Osteocyte (in vitro differentiated cells): ENCODE measurements at places on chromosomes 1 and 21. TPM values are rescaled to one million over a fixed set of nuclear protein-coding genes. Genes with fewer than 3 reads are reported as not detected.

The CYP4X1 gene
- 0.38 and 0.89 TPM in 2 replicates for total RNA-seq

The PLA2G2E gene
- not detected in 2 replicates for total RNA-seq

The CYP2J2 gene
- total RNA-seq: 0.13 TPM in 1 of 2 replicates, not detected in the other

The CLCA4 gene
- total RNA-seq: not detected in 2 replicates

The SERPINC1 gene
- 0.40 TPM in 1 of 2 replicates, not detected in the other for total RNA-seq

The IGSF21 gene
- total RNA-seq: not detected in 2 replicates

The CFAP126 gene
- total RNA-seq: not detected in 2 replicates

The KCNE2 gene
- 0.56 TPM in 1 of 2 replicates, not detected in the other for total RNA-seq

The REN gene
- not detected in 2 replicates for total RNA-seq

The TEDDM1 gene
- total RNA-seq: not detected in 2 replicates

DNA sequence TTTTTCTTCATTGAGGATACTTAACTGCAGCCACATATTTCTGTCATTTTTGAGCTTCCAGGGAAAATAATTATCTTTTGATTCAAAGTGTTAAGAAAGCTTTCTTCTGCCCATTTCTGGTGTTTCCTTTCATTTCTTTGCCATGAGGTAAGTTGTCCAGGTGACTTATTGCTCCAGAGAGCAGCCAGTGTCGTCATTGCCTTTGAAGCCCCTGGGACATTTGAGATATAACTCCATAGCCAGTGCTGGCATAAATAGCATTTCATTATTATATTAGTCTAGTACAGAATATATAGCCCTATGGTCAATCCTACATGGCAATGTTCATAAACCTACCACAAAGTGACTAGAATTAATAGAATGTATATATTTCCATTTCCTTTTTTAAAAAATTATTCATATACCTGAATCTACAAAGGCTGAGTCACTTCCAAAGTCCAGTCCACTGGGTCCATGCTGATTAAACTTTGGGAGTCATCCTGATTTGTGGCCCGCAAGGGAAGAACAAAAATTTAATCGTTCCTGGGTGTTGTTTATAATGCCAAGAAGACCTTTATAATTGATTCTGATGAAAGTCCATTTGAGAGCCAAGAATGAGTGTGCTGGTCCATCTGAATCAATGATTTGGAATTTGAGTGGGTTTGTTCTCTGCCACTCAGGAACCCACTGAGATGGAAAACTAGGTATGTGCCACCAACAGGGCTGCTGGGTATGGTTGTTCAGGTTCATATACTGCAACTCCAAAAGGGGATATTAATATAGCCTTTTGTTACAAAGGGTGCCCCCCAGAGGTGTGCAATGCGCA, 221.8 kb upstream of the PLXNA2 start:
- DNase-seq: no peak

DNA sequence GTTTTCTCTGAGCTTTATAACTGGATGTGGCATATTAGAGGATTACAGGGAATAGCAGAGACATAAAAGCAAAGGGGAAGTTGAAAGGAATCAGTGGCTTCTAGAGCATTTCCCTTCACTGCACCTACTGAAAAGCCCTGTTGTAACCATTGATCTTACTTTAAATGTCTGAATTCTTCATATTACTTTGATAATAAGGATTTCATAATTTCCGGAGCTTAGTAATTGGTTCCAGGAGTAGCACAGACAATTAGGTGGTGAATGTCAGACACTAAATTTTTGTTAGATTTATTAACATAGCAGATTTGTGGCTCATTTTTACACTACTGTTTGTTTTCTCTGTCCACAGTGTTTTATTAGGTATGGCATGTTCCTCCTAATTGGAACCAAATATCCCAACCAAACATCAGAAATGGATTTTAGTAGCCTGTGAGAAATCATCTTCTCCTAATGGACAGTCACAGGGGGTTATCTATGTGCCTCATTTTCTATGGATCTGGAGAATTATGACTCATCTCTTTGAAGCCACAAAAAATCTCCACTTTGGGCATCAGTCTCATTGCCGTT, 100.5 kb downstream of the GIPC2 start:
- no peak for DNase-seq

- DNase-seq: no peak
Observed at GRCh38 chr1:1144843-1145546, 28.7 kb upstream of the TTLL10 start.

DNA sequence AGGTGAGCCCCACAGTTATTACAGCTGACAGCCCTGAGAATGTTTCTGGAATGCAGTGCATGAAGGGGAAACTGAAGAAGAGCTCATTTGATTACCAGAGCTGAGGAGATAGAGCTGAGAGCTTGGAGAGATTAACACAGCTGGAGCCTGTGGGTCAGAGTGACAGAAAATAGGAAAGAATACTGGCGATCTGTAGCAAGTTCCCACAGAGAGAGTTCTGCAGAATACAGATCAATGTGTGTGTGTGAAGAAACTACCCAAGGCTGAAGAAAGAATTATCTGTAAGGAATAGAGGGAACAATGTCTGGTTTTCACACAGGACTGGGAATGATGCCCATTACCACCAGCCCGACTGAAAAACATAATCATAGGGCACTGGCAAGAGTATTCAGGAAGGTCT, 103.6 kb upstream of the SNX7 start:
- no peak for DNase-seq

- no peak for DNase-seq
Observed at GRCh38 chr1:52928015-52928404, 934 bp downstream of the SCP2 start.

- no peak for DNase-seq
Observed at GRCh38 chr1:244242446-244242845, 191.4 kb downstream of the ZBTB18 start.

DNA sequence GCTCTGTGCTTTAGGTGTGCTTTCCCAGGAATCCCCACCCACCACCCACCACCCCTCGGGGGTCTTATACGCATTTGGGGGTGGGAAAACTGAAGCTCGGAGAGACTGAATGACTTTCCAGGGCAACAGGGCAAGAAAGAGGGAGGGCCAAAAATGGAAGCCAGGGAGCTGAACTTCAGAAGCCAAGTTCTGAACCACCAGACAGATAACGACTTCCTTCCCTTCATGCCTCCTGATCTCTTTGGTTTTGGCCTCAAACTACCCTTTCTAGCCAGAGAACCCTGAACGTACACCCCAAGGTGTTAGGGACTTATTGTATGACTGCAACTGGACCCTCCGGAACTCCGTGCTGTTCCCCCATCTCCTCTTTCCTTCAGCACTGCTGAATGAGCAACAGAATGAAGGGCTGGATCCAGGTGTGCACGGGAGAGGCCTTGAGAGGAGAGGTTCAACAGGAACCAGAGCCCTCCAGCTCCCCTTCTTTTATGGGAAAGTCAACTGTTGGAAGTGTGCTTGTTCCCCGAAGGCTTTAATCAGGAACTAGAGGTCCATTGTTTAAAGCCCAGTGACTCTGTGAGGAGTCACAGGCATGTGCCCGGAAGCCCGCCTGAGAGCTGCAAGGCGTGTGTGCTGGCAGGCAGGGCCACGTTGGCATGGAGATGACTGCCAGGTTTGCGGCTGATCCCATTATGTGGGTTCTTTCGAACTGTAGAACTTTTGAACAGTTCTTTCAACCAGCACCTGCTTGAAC, 3.1 kb downstream of the BACE2 start:
- no peak for DNase-seq

DNA sequence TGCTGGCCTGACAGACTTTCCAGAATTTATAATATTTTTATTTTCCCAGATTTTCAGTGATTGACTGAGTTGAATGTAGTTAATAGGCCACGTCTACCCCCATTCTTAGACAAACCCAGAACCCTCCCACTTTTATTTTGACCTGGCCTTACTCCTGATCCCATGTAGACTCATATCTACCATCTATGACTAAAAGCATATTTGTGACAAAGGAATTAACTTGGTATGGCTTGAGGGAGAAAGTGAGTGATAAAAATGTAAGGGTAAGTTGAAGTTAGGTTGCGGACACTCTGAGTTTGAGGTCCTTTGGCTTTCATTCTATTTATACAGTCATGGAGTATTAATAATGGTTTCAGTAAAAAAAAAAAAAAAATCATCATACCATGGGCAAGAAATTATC, 168.4 kb downstream of the KCNK2 start:
- no peak for DNase-seq

DNA sequence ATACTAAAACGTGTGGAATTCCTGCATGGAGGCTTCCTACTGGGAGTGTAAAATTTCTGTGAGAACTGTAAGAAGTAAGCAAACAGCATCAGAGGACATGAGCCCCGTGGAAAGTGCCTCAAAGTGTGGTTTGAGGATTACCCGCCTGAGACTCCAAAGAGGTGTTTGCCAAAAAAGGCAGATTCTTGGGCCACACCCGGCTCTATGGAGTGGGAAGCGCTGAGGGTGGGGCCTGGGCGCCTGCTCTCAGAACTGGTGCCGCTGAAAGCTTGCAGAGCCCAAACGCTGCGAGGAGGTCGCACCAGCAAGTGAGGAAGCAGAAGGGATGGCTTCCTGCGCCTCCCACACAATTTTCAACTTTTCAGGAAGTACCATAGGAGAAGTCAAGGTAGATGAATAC, 43.0 kb upstream of the PSEN2 start:
- DNase-seq: no peak

DNA sequence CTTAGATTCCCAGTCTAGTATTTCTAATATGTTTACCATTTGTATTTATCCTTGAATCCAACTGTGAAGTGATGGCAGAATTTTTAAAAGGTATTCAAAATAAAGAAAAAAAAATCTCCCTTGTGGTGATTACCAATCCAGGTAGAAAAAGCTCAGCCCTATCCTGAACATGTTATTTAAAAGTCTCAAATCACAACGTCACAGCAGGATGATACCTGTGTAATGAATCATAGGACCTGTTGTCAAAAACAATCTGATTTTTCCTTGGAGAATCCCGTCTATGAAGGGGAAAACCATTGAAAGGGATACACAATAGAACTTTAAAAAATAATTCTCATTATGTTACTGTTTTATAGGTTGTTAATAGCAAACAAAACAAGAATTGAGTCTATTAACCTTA, 76.9 kb upstream of the LBR start:
- no peak for DNase-seq

DNA sequence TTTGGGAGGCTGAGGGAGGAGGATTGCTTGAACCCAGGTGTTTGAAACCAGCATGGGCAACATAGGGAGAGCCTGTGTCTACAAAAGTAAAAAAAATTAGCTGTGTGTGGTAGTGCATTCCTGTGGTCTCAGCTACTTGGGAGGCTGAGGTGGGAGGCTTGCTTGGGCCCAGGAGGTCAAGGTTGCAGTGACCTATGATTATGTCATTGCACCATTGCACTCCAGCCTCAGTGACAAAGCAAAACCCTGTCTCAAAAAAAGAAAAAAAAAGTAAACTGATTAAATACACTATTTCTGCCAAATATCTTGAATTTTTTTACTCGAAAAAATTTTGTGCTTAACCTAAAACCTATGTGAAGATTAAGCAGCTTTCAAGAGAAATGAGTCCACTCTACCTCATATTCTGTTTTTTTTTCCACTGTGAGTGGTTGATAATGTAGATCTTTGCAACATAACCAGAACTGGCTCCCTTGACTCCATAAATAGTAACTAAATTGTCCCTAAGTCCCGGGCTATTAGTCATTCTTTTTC, 19.4 kb upstream of the ZNF281 start:
- DNase-seq: no peak

DNA sequence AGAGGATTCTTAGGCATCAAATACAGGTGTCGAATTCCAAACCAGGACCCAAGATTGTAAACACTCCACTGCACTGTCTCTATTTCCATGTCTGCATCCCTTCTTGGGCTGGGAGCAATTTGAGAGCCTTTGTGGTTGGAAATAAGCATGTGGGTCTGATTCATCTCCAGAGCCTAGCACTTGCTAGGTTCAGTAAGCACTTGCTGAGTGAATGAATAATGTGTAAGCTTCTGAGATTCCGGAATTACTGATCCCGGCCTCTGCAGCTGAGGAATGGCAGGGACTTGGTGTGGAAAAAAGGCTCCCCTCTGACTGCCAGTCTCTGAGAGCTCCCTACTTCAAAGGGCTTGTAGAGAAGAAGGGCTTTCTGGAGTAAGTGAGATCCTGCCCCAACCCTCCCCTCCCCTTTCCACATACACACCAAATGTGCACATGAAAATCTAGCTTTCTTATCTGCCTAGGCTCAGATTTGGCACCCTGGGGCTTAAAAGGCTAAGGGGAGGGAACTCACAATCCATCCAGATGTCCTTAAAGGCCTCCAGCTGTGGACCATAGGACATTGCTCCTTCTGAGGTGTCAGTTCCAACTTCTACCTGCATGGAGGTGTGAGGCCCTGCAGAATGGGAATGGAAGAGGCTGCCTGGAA, 39.6 kb upstream of the TRABD2B start:
- no peak for DNase-seq

- DNase-seq: no peak
Observed at GRCh38 chr21:34522284-34522683, 10.3 kb upstream of the KCNE1 start.

DNA sequence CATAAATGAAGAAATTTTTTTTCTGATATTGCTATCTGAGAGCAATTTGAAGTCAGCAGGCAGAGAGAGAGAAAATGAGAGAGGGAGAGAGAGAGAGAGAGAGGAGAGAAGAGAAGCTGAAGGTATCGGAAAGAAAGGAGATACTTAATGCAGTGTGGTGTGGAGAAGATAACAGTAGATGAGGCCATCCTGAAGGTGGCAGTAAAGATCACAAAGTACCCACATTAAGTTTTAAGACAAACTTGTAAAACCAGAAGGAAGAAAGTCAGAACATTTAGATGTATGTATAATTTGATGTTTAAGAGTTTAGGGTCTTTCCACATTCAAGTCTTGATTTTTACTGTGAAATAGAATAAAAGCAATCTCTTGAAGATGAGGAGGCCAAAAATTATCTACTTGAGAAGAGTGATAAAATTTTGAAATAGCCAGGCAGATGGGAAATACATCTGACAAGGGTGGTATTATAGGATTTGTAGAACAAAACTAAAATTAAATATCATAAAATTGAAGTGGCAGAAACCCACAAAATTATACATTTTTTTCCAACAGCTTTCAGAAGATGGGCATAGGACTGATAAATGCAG, 1753.4 kb downstream of the MRPL39 start:
- DNase-seq: no peak
